Progenitor cell of endocrine pancreas (in vitro differentiated cells): ENCODE measurements at places on chromosomes 13 and 19.
A peak's percentile ranks its signal among the peaks of the same experiment; 100 is the strongest.

DNA sequence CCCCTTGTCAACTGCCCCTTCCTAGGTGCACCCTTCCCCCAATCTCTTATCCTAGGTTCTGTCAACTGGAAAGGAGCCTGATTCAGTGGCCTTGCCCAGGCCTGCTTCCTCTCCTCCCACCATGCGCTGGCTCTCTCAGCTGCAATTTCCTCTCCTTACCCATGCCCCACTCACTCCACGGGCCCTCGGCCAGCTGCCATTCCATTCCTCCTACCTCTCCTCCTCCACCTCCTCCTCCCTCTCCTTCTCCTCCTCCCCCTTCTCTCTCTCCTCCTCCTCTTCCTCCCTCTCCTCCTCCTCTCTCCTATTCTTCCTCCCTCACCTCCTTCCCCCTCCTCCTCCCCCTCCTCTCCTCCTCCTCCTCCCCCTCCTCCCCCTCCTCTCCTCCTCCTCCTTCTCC is 9.6 kb upstream of the TIMM44 start:
- peaks cover 1% of the 10 kb centered on the region for H3K4me1 ChIP-seq
- no peaks in the 10 kb centered on the region for H3K36me3 ChIP-seq
- no peak for DNase-seq
- no peak overlapping the region for H3K4me3 ChIP-seq

DNA sequence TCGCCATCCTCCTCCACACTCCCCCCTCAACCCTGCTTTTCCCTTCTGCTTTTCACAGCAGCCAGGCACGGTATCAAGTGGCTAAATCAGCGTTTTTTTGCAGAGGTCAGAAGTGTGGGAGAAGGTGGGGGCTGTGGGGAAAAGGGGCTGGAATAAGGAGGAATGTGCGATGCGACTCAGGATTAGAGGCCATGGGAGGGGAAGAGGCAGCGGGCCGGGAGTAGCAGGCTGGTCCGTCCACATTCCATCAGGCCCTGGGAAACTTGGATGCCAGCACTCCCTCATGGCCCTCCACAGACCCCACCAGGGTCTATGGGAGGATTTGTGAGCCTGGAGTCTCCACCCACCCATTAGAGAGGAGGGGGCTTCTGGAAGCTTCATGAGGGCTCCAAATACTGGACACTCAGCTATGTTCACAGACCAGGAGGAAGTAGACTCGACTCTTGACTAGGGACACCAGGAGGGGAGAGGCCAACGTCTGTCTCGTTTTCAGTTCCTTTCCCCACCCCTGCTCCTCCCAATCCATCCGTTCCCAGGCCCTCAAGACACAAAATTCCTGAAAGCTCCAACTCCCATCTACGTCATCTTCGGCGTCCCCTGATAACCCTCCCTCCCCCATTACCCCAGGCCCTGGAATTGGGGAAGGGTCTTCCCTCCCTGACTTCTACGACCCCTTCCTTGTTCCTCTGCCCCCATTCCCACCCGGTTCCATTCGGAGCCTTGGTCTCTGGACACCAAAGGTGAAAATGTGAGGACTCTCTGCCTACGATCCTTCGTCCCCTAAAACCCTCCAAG is 3.3 kb upstream of the KCNC3 start:
- peaks cover 6% of the 10 kb centered on the region for H3K36me3 ChIP-seq
- peak overlapping the region; percentile 79 for H3K4me3 ChIP-seq
- peaks cover 13% of the 10 kb centered on the region for H3K27me3 ChIP-seq
- peak overlapping the region; percentile 98 for H3K27ac ChIP-seq
- H3K4me1 ChIP-seq = peaks cover 35% of the 10 kb centered on the region

DNA sequence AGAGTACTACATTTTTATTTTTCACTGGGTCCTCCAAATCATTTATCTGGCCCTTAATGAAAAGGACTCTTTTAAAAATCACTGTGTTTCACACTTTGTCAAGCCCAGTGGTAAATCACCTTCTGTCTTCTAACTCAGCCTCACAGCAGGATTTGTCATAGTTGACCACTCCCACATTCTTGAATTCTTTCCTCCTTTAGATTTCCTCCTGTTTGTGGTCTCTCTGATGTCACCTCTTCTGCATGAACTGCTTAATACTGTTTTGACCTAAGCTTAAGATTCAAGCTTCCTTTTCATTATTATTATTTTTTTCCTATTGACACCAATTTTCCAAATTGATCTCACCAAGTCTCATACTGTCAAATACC is 899.8 kb upstream of the MIR17HG start:
- H3K4me1 ChIP-seq = peaks cover 3% of the 10 kb centered on the region
- no peak overlapping the region for H3K27ac ChIP-seq
- no peaks in the 10 kb centered on the region for H3K27me3 ChIP-seq
- no peak for DNase-seq
- no peaks in the 10 kb centered on the region for H3K36me3 ChIP-seq

GRCh38 chr13:33757713-33758112 is 60.2 kb upstream of the RFC3 start:
- H3K4me1 ChIP-seq = no peaks in the 10 kb centered on the region
- H3K27ac ChIP-seq = no peak overlapping the region
- H3K27me3 ChIP-seq = no peaks in the 10 kb centered on the region
- H3K4me3 ChIP-seq = no peak overlapping the region

DNA sequence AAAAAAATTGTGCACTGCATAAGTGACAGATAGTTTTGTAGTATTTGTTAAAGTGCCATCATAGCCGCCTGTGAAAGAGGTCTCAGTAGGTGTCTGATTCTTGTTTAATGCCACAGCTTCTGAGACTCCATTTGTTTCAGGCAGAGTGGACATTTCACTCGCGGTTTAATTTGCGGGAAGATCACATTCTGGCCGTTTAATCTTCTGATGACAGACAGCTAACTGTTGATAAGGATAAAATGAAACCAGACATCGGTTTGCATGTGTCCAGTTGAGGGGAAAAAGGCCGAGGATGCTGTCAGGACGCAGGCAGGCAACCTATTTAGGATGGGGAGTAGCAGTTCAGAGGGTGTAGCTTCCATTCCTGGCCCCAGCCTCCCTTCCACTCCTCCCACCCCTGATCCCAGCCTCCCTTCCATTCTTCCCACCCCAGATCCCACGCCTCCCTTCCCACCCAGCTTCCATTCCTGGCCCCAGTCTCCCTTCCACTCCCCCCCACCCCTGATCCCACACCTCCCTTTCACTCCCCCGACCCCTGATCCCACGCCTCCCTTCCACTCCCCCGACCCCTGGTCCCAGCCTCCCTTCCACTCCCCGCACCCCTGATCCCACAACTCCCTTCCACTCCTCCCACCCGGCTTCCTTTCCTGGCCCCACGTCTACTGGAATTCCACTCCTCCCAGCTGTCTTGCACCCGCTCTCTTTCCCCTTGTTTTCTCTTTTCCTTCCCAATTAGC is 23.8 kb downstream of the ATP11A start:
- H3K27ac ChIP-seq = peak overlapping the region; percentile 64
- H3K36me3 ChIP-seq = peaks cover 10% of the 10 kb centered on the region
- H3K4me3 ChIP-seq = no peak overlapping the region
- peaks cover 74% of the 10 kb centered on the region for H3K4me1 ChIP-seq
- DNase-seq = no peak

- peaks cover 1% of the 10 kb centered on the region for H3K4me1 ChIP-seq
- peak; percentile 49 for DNase-seq
- peaks cover 31% of the 10 kb centered on the region for H3K27me3 ChIP-seq
- no peak overlapping the region for H3K4me3 ChIP-seq
- H3K36me3 ChIP-seq = peaks cover 11% of the 10 kb centered on the region
Observed at GRCh38 chr19:49889687-49890348, 6.9 kb downstream of the IL4I1 start.

DNA sequence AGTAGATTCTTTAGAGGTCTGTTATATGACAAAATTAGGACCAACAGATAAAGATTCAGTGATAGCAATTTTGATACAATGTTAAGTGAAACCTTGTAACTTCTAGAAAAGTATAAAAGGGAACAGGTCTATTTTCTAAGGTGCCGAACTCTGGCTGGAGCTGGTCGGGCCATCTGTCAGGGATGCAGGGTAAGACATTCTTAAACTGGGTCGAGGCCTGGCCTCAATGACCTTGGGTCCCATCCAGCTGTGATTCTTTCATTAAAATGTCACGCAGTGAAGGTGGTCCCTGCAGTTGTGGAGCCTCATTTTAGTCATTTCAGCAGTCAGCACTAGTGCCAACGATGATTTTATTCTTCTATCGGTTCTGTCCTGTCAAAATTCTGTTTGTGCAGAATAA is 271.9 kb upstream of the SPRY2 start:
- H3K27ac ChIP-seq = no peak overlapping the region
- no peaks in the 10 kb centered on the region for H3K4me1 ChIP-seq
- no peaks in the 10 kb centered on the region for H3K36me3 ChIP-seq
- no peak for DNase-seq

DNA sequence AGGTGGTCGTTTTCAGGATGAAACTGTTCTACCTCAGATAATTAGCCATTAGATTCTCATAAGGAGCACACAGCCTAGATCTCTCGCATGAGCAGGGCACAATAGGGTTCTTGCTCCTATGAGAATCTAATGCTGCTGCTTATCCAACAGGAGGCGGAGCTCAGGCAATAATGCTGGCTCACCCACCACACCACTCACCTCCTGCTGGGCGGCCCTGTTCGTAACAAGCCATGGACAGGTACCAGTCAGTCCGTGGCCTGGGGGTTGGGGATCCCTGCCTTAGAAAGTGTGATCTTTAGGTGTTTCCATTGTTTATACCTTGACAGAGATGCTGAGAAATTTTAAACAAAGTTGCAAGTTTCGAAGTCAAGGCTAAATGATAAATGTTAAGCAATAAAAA is 344.6 kb upstream of the HTR2A start:
- H3K27ac ChIP-seq = no peak overlapping the region
- DNase-seq = no peak
- no peaks in the 10 kb centered on the region for H3K36me3 ChIP-seq
- no peaks in the 10 kb centered on the region for H3K4me1 ChIP-seq

GRCh38 chr19:6100284-6100915 is 9.9 kb downstream of the RFX2 start:
- peaks cover 29% of the 10 kb centered on the region for H3K4me1 ChIP-seq
- H3K4me3 ChIP-seq = no peak overlapping the region
- peaks cover 7% of the 10 kb centered on the region for H3K36me3 ChIP-seq
- no peak for DNase-seq

DNA sequence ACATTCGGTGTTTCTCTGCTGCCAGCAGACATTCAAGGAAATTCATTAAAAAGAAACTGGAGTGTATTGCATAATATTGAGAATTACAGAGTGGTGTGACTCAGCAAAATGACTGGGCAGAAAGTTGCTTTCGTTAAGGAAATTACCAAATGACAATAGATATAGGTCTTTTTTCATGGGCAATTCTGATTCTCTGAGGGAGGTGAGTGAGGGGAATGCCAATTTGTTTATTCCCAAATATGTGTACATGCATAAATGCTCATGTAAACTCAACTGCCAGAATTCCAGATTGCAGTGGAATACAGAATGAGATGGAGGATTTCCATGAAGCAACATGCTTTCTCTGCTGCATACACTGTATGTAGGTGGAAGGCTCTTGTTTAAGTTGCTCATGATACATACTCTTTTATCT is 1730.1 kb downstream of the SLITRK5 start:
- H3K36me3 ChIP-seq = no peaks in the 10 kb centered on the region
- no peaks in the 10 kb centered on the region for H3K27me3 ChIP-seq
- no peak for DNase-seq
- peaks cover 6% of the 10 kb centered on the region for H3K4me1 ChIP-seq

DNA sequence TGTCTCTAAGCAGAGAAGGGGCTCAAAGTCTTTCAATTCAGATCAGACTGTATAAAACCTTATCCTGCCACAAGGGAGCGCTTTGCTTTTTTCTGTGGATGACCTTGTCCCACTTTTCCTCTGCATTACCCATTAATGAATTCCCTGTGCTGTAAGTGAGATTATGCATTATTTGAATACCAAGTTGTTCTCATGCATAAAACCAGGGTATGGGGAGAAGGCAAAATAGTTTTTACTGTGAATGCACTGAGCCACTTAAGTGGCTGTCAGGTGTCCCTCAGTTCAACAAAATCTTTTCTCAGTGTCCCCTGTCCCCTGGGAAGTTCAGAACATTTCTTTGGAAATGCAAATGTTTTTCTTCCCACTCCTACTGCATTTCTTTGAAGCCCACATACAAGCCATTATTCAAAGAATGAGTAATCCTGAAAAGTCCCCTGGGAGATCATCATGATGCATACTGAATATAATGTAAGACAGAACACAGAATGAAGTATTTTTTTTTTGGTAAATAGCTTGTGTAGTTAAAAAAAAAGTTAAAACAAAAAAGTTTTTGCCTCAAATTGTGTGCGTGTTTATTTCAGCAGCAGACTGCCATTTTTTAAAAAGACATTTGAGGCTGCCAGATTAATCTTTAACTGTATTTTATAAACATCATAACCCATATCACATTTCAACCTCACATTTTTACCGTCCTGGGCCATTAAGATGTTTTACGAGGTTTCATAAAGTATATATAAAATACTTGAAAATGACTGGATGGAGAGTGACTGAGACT is 506.7 kb upstream of the PCDH9 start:
- peak; percentile 12 for DNase-seq
- no peak overlapping the region for H3K4me3 ChIP-seq
- no peaks in the 10 kb centered on the region for H3K36me3 ChIP-seq

DNA sequence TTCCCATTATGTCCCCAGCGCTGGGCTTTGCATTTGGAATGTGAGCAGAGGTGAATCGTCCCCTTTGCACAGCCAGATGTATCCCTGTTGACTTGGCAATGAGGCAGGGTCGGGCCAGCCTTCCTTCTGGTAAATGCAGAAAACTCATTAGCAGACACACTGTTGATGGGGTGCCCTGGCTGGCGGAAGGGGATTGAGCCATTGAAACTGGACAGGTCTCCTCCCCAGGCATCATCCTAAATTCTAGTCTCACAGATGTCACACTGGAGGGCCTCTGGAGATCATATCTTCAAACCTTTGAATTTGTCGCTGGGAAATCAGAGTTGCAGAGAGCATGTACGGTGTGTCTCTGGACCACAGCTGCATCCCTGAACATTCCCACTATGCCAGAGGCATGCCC is 219.5 kb upstream of the TSHZ3 start:
- no peak for DNase-seq
- H3K27ac ChIP-seq = no peak overlapping the region
- H3K4me3 ChIP-seq = no peak overlapping the region
- H3K36me3 ChIP-seq = no peaks in the 10 kb centered on the region
- no peaks in the 10 kb centered on the region for H3K4me1 ChIP-seq

DNA sequence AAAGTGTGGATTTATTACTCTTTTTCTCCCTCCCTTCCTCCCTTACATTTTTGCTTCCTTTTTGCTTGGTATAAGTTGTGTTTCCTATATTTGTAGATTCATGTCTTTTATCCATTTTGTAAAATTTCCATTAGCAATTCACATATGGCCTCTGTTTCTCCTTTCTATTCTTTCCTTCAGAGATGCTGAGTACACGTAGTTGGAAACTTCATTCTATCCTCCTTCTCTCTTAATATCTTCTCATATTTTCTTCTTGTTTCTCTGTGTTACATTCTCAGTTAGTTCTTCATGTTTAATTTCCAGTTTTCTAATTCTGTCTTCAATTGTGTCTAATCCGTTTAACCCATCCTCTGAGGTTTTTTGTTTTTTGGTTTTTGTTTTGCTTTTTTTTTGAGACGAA is 188.9 kb downstream of the ZIC5 start:
- DNase-seq = no peak
- H3K36me3 ChIP-seq = peaks cover 3% of the 10 kb centered on the region
- H3K27ac ChIP-seq = no peak overlapping the region
- H3K4me1 ChIP-seq = no peaks in the 10 kb centered on the region

GRCh38 chr13:105979131-105980011 is 556.1 kb downstream of the EFNB2 start:
- peaks cover 1% of the 10 kb centered on the region for H3K36me3 ChIP-seq
- no peak overlapping the region for H3K4me3 ChIP-seq
- H3K27ac ChIP-seq = no peak overlapping the region
- no peak for DNase-seq
- H3K27me3 ChIP-seq = no peaks in the 10 kb centered on the region
- peaks cover 8% of the 10 kb centered on the region for H3K4me1 ChIP-seq

GRCh38 chr19:2834294-2834871 is 6.9 kb upstream of the ZNF555 start:
- H3K4me1 ChIP-seq = no peaks in the 10 kb centered on the region
- H3K4me3 ChIP-seq = no peak overlapping the region
- DNase-seq = no peak
- peaks cover 76% of the 10 kb centered on the region for H3K36me3 ChIP-seq
